ENCODE measurements at places on chromosomes 13 and 19. TPM values are rescaled to one million over a fixed set of nuclear protein-coding genes. Genes with fewer than 3 reads are reported as not detected.
A peak's percentile ranks its signal among the peaks of the same experiment; 100 is the strongest.

FUT3 gene
- total RNA-seq, result not detected

DNA sequence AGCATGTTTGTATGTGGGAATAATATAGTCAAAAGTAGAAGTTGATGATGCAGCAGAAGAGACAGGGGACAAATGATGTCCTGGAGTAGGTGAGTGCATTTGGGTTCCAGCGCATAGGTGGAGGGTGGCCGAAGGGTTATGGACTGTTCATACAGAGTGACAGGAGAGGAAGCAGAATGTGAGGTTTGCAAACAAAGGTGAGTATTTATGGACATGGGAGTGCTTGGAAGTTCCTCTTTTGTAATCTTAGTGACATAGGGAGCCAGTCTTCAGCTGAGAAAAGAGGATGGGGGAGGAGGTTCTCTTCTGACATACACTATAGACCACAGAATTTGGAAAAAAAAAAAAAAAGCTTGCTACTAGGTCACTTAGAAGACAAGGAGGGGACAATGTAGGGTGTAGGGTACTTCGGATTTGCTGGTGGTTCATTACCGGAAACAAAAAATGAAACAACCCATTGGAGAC lies 331.6 kb downstream of the DLEU7 start:
- DNase-seq, result no peak

KASH5 gene
- not detected for total RNA-seq

DNA sequence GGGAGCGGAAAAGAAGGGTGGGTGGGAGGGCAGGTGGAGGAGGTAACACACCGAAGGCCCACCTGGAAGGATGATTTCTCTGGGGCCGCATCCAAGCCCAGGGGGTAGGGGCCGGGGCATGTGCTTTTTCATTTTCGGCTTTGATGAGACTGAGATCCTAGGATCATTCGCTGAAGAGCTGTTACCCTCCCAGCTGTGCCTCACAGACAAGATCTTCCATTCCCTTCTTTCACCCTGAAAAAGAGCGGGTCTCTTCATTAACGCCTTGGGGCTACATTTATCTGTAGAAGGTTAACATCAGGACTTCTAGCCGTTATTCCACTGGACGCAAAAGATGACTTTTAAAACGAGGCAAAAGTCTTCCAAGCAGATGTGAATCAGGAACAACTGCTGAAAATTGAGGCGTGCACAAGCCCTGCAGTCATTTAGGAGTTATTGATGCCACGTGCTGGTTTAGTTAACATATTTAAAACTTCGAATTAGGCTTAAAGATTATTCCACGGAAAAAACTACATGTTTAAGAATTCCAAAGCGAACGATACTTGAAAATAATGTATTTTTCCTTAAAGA lies 1.1 kb downstream of the LMO7 start:
- DNase-seq, result peak; percentile 60

Data from GM23248 (cell line).